ENCODE measurements at places on chromosomes 16 and 17.

DNA sequence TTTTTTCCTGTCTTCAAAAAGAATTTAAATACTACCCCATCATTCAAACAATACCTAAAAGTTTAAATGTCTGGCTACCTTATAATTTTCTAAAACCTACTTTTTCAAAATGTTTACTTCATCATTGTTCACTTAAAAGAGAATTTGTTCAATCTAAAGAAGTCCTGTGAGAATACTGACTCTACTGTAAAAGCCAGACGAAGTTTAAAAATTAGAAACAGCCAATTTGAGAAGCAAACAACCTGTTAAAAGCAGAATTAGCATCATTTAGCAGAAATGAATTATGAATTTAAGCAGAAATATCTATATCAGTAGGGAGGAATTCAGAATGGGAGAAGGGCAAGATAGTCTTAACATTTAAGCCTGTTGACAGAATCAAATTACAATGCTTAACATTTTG, 2.1 kb downstream of the SKA2 start:
- DNase-seq = no peak

GRCh38 chr16:10965440-10966061, 21.2 kb downstream of the CLEC16A start:
- DNase-seq = no peak

- no peak for DNase-seq
Observed at GRCh38 chr16:75292691-75293090, 41.3 kb upstream of the BCAR1 start.

DNA sequence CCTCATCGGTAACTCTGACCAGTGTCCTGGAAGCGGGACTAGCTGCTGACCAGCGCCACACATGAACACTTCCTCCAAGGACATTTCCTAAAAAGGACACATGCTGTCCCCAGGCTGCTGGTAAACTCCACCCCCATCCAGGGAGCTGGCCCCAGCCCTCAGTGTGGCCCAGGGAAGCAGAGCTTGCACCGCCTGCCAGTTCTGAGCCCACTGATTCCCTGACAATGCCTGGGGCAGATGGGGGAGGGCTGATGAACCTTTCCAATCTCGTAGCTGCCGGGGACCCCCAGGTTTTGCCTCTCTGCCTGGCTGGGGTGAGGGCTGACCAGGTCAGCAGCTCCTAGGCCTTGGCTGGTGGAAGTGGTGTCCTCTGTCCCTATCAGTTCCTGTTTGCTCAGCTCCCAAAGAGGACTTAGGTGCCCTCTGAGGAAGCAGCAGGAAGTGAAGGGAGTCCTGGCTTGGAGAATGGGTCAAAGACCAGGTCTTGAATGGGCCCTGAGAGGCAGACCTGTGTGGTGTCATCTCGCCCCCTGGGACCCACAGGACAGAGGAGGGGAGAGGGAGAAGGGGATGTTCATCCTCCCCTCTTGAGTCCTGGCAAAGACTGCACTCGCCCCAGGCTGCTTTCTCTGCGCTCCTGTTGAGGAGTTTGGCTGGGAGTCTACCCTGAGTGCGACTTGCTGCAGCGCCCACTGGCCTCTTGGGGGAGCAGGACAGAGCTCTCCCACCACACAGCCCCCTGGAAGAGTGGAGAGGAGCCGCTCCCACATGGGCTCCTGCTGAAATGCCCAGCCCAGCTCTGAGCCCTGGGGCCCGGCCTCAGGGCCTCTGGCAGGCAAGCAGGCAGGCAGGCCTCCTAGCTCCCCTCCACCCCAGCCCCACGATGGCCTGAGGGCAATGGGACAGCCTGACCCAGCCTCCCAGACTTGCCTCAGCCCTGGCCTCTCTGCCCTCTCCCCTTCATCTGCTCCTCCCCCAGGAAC, 16.8 kb downstream of the PDK2 start:
- no peak for DNase-seq

- DNase-seq = no peak
Observed at GRCh38 chr16:6427621-6428020, 905.0 kb upstream of the RBFOX1 start.

GRCh38 chr17:29570521-29570920, 2.0 kb downstream of the TP53I13 start:
- no peak for DNase-seq

DNA sequence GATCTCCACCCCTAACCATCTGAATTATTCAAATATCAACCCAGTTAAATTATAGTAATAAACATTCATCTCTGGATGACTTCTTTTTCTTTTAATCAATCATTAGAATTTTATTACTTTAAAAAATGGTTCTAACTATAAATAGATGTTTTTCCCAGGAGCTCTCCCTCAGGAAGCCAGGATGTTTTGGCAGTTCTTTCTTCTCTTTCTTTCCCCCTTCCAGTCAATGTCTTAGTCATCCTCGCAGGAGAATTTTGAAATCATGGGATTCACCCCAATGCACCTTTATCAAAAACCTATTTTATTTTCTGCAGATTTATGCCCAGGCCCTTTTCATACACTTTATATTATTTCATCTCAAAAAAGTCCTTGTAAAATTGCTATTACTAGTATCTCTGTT, 711.6 kb downstream of the CDH11 start:
- no peak for DNase-seq

DNA sequence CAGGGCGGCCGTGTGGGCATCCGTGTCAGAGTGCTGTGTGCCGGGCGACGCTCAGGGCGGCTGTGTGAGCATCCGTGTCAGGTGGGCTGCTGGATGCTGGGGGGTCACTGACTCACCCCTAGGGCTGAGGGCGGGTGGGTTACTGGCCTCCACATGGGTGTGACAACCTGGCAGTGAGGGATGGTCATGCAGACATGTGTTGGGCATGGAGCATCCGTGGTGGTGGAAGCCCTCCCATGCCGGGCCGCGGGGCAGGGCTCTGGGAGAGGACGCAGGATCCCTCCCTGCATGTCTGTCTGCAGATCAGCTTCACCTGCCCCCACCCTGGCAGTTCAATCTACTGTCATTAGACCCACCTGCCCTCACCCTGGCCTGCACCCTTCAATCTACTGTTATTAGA, 56.3 kb downstream of the METRNL start:
- no peak for DNase-seq

GRCh38 chr17:2271985-2272702, 31.4 kb downstream of the SMG6 start:
- DNase-seq = no peak

DNA sequence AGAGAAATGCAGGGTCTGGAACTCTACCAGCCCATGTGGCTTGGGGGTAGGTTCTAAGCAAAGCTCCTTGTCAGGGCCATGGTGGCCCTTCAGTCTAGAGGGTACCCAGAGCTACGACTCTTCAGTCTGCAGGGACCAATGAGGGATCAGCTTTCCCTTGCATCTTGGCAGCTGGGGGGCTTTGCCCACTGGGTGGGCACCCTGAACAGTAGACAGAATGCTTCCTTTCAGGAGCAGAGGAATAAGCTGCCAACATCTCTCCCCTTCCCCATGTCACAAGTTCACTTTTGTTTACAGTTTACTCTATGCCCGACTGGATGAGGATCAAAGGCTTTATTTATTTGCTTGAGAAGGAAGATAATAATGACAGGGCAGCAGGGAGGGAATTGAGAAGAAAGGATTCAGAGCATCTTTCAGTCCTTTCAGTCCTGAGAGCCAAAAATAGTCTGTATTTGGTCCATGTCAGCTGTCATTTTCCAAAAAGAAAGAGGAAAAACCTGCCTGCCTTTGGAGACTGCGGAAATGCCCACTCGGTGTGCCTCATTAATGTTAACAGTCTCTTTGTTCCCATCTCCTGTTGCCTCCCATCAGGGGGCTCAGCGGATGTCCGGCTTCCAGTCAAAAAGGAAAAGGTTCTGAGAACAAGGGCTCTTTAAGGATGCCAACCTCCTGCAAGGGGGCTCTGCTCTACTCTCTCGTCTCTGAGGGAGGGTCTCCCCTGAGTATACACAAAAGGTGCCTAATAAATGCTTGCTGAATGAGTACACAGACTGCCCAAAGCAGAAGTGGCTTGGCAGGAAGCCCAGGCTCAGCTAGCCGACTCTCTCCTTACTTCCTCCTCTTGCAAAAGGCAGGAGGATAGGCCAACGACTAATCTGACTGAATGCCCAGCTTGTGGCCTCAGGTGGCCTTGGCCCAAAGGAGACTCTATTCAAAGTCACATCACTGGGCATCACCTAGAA, 17.1 kb downstream of the TRAF4 start:
- peak; percentile 52 for DNase-seq

DNA sequence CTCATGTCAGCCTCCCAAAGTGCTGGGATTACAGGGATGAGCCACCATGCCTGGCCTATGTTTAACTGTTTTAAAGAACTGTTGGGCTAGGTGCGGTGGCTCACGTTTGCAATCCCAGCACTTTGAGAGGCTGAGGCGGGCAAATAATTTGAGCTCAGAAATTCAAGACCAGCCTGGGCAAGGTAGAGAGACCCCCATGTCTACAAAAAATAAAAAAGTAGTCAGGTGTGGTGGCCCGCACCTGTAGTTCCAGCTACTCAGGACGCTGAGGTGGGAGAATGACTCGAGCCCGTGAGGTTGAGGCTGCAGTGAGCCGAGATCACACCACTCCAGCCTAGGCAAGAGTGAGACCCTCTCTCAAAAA, 1.9 kb upstream of the ITGAL start:
- DNase-seq = no peak

DNA sequence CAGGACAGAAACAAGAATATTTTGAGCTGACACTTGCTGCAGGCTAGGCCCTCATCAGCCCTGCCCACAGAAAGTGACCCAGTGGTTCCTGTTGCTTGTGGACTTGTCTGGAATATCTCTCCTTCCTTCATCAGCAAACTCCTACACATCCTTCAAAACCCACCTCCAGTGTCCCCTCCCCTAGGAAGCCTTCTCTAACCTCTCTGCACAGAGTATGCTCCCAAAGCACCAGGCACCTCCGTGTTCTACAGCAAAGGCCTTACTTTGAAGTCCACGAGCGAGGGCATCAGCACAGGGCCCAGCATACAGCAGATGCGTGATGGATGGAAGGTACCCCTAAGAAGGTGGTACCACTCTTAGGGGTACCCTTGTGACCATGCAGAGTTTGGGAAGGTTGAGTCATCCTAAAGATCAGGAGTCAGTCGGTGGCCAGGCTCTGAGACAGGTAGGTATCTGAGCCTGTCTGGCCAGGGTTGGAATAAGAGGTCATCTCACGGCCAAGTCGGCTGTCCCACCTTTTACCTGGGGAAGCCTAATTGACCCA, 2.0 kb downstream of the CCDC102A start:
- DNase-seq = no peak

DNA sequence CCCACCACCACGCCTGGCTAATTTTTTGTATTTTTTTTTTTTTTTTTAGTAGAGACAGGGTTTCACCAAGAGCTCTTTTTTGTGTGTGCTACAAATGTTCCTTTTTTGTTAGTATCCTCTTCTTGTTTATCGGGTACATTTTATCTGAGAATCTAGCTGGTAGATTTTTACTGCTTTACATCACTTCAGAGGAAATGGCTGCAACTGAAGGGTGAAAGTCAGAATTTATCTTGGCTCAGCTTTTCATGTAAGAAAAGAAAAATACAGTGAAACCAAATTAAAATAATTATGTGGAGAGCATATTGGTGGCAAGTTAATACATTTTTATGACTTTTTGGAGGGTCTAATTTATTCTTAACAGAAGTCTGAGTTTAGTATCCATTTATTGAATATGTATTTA, 26.0 kb downstream of the CBFB start:
- DNase-seq = no peak

- no peak for DNase-seq
Observed at GRCh38 chr17:82475458-82475857, 16.9 kb downstream of the NARF start.

DNA sequence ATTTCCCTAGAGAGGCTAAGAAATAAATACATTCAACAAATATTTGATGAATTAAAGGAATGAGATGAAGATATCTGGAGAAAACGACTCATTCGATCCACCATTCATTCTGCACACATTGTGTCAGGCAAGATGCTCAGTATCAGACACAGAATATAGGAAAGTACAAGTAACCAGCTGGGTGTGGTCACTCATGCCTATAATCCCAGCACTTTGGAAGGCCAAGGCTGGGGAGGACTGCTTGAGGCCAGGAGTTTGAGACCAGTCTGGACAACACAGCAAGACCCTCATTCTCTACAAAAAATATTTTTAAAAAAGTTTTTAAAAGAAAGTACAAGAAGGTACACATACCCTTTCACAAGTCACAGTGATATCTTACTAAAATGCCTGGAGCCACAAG, 42.3 kb downstream of the CRLF3 start:
- DNase-seq = no peak

DNA sequence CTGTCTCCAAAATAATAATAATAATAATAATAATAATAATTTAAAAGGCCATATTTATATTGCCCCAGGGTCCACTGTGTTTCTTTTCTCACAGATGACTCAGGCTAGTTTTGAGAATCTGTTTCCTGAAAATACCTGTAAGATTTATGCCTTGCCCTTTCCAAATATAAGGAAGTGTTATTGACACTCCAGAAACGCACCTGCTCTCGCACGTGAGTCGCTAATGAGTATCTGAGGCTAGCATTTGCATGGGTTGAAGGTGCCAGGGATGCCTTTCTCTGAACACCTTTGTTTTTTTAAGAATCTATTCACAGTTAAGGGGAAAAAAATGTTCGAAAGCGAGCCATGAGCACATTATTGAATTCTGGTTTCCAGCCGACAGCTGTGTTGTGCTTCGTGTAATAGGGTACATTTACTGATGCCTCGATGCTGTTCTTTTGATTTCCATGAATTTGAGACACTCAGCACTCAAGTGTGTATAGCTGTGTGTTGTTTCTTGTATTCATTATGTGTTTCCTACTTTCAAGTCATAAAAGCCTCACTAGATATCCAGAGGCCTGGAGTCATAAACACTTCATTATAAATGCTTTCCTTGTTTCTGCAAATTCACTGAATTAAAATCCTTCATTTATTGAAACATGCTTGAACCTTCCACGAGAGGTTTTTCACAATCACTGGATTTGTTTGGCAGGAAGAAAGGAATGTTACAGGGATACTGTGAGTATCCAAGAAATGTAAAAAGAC, 45.0 kb upstream of the NOL11 start:
- DNase-seq = no peak

GRCh38 chr16:78275420-78275819, 176.0 kb downstream of the WWOX start:
- no peak for DNase-seq

- DNase-seq = no peak
Observed at GRCh38 chr16:56549161-56549560, 15.7 kb upstream of the MT4 start.

DNA sequence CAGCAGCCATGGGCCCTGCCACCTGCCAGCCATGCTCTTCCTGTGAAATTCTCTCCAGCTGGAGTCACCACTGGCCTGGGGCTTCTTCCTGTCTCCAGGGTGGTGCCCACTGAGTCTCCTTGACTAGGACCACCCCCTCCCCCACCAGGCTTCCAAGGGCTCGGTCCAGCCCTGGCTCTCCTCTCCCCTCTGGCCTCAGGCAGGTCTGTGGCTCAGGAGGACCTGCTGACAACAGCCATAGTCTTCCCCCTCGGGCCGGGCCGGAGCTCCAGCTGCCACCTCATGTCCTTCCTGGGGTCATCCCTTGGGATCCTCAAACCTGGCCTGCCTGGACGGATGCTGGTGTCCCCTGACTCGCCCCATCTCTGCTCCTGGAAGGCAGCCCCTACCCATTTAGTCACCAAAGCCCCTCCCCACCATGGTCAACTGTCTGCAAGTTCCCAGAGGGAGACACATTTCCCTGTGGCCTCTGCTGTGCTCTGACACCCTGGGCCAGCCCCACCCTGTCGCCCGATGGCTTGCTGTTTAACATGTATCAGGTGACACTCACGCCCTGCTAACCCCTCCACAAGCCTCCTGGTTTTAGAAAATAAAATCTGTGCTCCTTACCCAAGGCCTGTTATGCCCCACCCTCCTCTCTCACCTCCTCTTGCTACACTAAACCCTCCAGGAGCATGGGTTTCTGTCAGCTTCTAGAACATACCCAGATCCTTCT, 186.2 kb downstream of the RBFOX3 start:
- no peak for DNase-seq
